ENCODE measurements at places on chromosomes 12 and 14.

GRCh38 chr14:62470935-62471334 lies 574.3 kb downstream of the KCNH5 start:
- DNase-seq = no peak

DNA sequence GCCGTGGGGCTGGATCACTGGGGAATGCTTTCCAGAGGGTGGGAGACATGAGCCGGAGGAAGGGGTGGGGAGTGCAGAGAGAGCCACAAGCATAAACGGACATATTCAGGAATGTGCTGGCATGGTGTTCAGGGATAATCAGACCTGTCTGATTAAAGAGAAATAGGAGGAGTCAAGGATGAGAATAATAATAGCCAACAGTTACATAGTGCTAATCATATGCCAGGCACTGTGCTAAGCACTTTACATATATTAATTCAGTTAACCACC lies 43.7 kb downstream of the LTBP2 start:
- no peak for DNase-seq

- DNase-seq = no peak
Measured at GRCh38 chr14:33254861-33255395, 316.2 kb downstream of the NPAS3 start.

DNA sequence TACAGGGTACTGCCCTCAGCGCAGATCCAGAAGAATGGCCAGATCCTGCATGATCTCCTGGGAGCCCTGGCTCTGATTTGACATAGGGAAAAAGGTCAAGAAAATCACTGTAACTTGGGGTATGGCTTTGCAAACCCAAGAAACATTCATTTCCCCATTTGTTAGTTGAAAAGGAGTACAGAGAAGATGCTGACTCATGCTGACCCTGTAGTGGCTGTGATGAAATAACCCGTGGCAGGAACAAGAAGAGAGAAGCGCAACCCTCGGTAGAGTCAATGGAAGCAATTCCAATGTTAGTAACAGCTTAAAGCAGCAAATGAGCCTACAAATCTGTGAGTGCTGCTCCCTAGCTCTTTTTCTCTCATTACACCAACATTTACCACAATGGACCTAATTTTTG lies 281.6 kb upstream of the NPAS3 start:
- no peak for DNase-seq

GRCh38 chr12:130435826-130436225 lies 98.1 kb downstream of the PIWIL1 start:
- DNase-seq = no peak

DNA sequence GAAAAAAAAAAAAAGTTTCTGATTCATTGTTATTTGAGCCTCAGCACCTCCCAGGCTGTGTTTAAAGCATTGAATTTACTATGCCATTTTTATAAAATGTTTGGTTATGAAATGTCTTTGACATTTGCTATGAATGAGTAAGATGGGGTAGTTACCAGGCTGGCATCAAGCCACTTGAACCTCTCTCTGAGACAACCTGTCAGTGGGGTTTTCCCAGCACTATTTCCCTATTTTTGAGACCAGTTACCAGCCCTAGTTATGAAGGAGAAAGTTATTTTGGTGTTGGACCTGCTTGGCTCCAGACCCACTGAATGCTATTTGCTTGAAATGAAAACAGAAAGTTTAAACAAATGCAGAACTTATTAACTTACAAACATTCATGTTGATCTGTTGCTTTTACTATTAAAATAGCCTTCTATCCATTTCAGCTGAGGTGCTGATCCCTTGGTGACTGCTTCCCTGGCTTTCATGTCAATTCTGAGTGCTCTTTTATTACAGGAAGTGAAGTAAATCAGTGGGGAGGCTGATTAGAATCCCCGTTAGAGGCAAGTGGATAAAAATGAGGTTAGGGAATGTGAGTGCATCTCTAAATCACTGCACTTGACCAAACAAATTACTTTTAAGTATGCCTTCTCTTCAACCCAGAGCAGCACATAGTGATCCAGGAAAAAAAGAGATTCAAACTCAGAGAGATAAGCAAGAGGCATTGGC lies 37.8 kb downstream of the LLPH start:
- no peak for DNase-seq

GRCh38 chr14:23622990-23623389 lies 13.2 kb upstream of the DHRS2 start:
- DNase-seq = no peak

DNA sequence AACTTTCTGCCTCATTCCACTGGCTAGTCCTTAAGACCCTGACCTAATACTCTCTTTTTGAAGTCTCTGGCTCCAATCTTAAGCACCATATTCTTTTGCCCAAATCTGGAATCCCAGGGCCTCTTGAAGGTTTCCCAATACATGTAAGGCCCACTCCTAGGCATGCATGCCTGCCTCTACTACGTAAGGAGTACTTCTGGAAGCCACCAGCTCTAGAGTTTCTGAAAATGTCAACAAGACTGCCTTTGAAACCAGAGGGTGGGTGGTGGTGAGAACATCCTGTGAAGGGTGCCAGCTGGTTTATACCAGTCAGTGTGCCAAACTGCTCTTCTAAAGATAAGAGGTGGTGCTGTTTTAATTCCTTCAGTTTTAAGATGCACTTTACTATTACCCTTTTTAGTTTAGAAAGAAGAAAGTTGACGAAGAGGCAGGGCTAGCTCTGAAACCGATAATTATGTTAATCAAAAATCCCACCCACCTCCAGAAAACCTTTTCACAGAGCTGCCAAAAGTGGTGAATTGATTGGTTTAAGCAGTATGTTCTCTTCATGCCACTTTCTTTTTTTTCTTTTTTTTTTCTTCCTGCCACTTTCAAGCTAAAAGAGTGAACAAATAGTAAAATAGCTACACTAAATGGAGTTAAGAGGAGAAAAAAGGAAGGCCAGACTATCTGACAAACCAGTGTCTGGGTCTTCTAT lies 8.7 kb upstream of the WDR89 start:
- DNase-seq = peak; percentile 13

DNA sequence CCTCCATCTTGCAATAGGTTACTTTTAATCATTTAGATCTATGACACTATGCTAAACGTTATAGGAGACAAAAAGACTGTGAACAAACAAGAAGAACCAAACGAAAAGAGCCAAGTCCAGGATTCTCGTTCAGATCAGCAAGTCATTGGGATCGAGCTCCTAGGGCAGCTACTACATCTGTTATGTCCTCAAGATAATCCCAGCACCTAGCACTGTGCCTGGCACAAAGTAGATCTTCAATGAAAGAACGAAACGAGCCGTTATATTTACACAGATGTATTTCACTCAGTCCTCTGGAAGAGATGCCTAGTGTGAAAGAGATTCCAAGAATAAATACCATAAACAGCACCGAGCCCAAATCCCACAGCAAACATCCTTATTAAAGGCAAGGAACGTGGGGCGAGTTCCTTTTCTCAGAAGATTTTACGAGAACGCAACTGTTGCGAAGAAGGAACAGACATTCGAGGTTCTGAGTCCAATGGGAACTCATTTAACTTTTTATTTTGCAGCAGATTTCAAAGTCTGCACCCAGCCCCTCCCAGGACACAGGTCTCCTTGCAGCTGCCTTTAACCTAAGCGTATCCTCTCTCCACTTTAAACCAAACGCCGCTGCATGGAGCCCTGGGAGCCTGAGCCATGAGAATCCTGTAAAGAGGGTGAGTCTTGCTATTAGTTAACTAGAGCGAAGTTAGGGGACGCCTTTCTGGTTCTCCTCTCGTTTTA lies 544 bp upstream of the TDP1 start:
- DNase-seq = no peak

GRCh38 chr12:62629413-62629812 lies 162.8 kb downstream of the MON2 start:
- DNase-seq = no peak

DNA sequence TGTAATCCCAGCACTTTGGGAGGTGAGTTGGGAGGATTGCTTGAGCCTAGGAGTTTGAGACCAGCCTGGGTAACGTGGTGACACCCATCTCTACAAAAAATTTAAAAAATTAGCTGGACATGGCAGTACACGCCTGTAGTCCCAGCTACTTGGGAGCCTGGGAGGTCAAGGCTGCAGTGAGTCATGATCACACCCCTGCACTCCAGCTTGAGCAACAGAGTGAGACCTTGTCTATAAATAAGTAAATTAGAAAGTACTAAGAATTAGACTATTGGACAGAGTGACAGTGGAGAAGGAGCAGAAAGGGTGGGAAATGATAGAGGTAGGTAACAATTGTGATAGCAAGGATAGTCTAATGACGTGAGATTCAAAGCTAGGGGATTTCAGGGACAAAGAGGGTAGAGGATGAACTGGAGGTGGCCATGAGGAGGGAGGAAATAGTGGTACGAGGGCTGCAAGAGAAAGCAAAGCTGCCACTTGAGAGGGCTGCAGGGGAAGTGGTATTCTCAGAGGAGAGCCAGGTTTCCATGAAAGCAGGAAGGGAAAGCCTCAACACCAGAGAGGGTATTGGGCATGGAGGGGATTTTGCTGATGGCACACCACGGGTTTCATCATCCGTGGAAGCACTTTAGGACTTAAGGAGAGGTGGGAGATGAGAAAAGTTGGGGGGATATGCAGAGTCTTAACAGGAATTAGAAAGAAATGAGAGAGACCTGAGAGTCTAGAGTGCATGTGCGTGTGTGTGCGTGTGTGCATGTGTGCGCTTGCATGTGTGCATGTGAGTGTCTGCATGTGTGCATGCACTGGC lies 85.6 kb downstream of the SYNE2 start:
- no peak for DNase-seq

DNA sequence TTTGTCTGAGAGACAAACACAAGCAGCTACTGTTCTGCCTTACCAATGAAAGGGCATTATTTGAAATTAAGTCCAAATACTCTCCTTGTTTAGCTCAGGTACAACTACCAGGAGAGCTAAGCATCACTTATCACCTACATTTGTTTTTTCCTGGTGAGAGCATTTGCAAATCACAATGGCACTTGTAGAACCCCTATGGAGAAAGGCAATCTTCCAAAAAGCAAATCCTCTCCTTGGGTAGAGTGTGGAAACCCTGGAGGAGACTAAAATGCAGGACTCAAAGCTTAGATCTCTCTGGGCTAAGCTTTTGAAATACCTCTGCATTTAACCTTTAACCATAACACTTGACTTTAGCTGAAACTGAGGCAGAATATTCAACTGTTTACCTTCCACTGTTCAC lies 20.8 kb downstream of the GTSF1 start:
- no peak for DNase-seq

DNA sequence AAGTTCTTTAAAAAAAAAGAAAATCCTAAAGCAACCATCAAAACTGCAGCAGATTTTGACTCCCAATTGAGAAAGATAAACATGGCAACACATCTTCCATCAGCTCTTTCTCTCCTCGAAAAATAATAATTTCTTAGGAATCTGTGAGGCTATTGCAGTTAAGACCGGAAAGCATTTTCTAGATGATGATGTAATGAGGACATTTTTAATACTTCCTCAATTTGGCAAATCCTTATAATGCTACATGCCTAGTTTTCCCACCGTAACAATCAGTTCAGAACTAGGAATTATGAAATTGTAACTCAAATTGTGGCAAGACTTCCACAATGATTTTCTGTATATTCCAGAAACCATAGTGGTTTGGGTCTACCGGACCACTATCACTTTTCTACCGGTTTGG lies 180.9 kb upstream of the PDE3A start:
- no peak for DNase-seq

DNA sequence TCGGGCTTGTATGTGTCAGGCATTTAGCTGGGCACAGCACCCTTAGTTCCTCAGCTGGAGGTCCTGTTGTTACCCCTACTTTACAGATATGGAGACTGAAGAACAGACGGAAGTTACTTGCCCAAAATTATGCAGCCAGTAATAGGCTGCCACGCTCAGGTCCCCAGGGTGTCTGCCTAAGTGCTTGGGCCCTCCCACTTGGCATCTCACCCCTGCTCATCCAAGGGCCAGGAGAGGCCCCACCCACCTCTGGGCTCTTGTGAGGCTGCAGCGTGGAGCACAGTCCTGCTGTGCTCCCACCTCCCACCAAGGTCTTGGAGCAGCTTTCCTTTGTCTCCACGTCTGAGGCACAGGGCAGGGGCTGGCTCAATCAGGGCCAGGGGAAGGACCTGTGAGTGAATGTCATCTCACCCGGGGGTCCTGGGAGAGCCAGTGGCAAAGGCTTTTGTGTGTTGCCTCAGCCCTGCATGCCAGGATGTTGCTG lies 64.6 kb downstream of the BEGAIN start:
- DNase-seq = no peak

DNA sequence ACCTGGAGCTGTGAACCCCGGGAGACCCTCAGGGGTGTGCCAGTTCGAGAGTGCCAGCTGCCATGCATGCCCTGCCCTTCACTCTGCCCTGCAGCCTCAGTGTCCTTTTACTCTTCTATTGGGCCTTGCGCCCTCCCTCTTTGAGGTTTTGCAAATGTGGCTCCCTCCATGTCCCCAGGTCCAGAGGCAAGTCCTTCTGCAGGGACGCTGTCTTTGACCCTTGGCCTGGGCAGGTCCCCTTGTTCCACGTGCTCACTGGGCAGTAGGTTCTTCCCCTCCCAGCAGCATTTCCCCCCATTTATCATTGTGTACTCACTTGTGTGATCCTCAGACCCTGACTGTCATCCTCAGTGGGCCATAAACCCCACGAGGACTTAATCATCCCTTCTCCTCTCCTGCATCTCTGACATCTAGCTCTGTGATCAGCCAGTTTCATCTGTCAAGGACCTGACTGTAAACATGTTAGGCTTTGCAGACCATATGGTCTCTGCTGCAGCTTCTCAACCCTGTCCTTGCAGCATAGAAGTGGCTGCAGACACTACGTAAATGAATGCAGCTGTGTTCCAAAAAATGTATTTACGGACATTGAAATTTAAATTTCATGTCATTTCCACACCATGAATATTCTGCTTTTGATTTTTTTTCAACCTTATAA lies 36.6 kb downstream of the TSPAN9 start:
- no peak for DNase-seq

GRCh38 chr14:90903101-90903500 lies 86.9 kb upstream of the TTC7B start:
- peak; percentile 4 for DNase-seq

GRCh38 chr12:120979862-120980696 lies 1.7 kb downstream of the HNF1A start:
- no peak for DNase-seq

DNA sequence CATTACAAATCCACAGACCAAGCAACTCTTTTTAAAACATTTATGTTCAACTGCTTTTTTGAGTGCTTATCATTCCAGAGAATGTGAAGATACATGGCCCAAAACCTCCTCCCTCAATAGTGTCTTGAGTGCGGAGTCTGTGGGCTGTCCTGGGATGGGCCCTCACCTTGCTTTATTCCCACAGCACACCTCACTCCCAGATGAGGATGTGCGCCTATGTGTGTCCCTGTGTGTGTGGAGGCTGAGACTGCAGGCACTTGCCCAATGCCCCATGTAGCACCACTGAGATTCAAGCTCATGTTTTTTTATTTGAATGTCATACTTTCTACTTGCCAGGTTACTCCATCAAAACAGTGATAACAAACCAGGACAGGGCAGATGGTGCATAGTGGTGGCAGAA lies 291.7 kb downstream of the CACNA1C start:
- DNase-seq = no peak

- no peak for DNase-seq
Measured at GRCh38 chr12:8991371-8992345, 2.3 kb downstream of the KLRG1 start.

DNA sequence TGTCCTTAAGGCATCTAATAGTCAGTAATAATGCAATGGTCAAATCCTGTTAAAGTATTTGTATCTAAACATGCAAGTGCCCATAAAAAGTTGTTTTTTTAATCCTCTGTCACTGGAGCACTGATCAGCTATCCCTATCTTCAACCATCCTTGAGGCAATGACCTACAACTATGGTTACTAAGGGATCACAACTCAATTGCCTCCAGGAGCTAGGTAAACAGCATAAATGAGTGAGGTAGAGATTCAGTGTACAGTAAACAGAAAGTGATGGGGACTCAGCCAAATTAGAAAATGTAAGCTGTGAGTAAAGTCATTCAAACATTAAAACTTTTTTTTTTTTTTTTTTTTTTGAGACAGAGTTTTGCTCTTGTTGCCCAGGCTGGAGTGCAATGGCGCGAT lies 18.6 kb downstream of the SPPL3 start:
- DNase-seq = no peak

Data from stimulated activated CD8-positive, alpha-beta memory T cell treated with anti-CD3 and anti-CD28 coated beads, Interleukin-2, amount 100 ng/mL, for 48 hours (primary cell).